ENCODE measurements at places on chromosomes 7 and 10.

GRCh38 chr10:70887804-70888800, at the start of gene PCBD1:
PCBD1 (minus strand) TSS chr10:70888565; CDS start chr10:70888533, 32 bp downstream.
- DNase-seq = peak; percentile 88

- no peak for DNase-seq
Observed at GRCh38 chr7:73969991-73970390, 58.0 kb upstream of the ELN start.

- DNase-seq = no peak
Observed at GRCh38 chr7:127894588-127894987, 136.6 kb downstream of the LRRC4 start.

- DNase-seq = peak; percentile 81
Observed at GRCh38 chr10:93566435-93567276, at the start of gene FFAR4. FFAR4 (plus strand) TSS chr10:93566665; CDS start chr10:93566721, 56 bp downstream.

DNA sequence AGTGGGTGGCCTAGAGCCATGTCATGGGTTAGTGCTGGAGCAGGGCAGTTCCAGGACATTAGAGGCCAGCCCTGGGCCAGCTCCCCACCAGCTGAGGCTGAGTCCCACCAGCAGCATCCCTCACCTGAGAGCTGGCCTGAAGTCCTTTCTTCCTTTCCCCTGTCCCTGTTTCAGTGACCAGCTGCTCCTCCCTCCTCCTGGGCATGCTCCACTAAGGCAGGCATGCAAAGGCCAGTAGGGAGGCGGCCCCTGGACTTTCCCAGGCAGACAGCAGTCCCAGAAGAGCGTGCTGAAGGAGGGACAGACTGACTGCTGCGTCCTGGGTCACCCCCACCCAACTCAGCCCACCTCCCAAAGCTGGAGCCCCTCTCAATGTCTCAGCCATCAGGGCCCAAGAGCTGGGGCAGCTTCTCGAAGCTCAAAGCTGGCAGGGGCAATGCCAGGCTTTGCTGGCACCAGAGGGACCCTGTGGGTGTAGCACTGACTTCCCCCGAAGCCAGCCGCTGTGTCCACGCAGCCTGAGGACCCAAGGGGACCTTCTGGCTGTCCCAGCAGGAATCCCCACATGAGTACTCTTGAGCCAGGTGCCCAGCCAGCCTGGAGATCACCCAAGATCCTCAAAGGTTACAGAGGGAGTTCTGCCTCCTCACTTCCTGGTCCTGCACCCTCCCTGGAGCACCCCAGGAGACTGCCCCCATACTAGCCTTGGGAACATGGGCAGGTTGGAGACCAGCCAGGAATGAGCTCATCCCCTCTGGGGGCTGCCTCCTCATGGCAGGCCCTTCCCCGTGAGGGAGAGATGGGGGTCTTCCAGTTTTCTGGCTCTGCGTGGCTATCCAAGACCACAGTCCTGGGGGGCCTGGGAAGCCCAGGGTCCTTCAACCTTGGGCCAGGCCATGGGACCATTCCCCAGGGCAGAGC, 35.2 kb upstream of the RET start:
- no peak for DNase-seq

DNA sequence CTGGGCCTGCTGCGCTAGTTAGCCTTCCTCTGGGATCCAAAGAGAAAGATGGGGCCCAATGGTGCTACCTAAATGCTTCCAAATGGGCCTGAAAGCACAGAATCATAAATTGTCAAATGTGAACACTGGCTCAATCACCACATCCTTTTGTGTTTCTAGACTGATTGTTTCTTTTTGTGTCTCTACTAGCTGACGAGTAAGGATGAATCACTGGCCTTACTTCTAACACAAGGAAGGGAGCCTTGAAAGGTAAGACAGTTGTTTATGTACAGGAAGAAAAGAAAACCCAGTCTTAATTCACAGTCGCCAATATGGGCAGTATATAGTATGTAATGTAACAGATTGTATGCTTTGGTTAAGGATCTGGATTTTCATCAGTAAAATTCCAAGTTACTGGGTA, 89.5 kb downstream of the ZNF92 start:
- no peak for DNase-seq

DNA sequence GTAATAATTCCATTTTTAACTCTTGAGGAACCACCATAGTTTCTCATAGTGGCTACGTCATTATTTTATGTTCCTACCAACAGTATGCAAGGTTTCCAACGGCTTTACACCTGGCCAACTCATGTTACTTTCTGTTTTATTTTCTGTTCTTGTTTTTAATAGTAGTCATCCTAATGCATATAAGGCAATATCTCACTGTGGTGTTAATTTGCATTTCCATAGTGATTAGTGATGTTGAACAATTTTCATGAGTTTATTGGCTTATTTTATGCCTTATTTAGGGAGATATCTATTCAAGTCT, 465.5 kb upstream of the KLF6 start:
- DNase-seq = no peak

DNA sequence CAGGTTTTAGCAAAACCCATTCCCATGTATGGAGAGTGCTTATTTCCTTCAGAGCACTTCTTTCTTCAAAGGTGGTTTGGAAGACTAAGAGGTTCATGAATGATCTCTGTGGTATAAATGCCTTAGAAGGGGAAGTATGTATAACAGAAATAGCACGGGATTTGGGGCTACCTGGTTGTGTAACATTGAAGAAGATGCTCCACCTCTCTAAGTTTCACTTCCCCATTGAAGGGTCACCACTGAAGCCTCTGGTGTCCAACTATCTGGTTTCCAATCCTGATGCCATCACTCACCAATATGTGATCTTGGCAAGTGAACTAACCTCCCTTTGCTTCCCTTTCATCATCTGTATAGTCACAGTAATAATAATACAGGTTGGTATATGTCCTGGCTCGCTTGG, 37.2 kb downstream of the CYCS start:
- DNase-seq = no peak

GRCh38 chr7:7870555-7870954, 98.0 kb upstream of the GLCCI1 start:
- no peak for DNase-seq

DNA sequence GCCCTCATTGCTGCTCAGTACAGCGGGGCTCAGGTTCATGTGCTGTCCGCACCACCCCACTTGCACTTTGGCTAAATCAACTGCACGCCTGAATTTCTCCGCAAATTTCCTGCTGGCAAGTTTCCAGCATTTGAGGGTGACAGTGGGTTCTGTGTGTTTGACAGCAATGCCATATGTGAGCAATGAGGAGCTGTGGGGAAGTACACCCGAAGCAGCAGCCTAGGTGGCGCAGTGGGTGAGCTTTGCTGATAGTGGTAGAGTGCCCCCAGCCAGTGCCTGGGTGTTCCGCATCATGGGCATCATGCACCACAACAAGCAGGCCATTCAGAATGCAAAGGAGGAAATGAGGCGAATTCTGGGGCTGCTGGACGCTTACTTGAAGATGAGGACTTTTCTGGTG, 103.9 kb upstream of the POT1 start:
- DNase-seq = no peak

DNA sequence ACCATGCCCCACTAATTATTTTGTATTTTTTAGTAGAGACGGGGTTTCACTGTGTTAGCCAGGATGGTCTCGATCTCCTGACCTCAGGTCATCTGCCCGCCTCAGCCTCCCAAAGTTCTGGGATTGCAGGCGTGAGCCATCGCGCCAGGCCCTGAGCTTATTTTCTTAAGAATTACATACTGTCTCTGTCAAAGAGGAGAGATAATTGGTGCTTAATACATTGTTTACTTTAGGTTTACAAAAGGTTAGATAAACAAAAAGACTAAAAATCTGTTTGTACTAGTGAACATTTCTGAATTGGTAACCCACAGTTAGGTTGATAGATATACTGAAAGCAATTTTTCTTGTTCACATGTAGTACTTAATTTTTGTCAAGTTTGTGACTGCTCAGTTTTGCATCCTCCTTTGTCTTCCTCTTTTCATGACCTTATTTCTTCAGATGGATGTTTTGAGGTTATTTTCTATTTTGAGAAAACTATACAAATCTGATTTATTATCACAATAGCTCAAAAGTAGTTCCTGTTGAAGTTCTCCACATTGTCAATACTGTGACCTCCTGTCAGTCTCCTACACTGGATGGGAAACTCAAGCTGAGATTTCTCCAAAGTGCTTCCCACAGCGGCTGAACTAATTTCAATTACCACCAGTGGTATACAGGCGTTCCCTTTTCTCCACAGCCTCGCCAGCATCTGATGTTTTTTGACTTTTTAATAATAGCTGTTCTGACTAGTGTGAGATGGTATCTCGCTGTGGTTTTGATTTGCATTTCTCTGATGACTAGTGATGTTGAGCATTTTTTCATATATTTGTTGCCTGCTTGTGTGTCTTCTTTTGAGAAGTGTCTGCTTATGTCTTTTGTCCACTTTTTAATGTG, 22.5 kb downstream of the HHEX start:
- DNase-seq = no peak

- DNase-seq = no peak
Observed at GRCh38 chr10:10320956-10321355, 696.7 kb upstream of the CELF2 start.

GRCh38 chr10:3525832-3526449, 259.1 kb downstream of the KLF6 start:
- DNase-seq = peak; percentile 31

DNA sequence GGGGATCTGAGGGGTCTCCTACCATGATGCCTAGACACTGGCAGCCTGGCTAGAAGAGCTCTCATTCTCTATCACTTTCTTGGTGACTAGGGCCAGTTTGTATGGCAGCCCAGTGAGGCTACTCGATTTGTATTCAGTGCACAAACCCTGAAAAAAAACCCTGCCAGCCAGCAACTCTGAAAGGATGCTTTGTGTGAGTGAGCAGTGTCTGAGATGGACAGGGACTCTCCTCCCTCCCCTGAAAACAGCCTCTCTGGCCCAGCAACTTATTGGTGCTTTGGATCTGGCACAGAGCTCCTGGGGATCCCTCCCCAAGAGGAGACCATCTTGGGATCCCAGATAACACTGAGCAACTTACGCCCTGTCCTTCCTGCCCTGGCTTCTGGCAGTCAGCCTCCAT, 10.8 kb upstream of the LRRC4 start:
- no peak for DNase-seq

DNA sequence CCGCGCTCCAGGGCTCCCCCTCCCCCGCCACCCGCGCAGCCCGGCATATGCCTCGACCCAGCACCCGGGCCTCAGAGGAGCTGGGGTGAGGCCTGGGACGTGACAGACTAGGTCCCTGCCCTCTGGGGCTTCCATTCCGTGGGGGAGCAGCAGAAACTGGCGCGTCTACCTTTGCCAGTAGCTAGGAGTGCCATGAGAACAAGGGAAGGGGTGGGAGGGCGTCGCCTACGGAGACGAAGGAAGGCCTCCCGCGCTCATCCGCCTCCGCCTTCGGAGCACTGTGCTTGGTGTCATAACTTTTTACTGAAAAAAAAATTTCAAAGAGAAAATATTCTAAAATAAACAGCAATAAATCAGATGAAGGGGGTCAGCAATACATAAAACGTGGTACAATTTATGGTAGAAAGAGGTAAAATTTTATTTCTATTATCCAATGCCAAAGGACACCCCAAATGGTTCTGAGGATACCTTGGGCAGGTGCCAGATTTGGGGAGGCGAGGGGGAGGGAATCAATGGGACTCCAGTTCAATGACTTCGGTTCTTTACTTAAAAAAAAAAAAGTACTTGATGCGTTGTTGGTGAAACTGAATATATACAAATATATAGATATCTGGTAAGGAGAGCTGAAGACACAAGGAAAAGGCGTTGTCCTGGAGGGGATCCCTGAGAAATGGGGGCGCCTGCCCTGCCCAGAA, 35.1 kb upstream of the GRID1 start:
- peak; percentile 62 for DNase-seq

DNA sequence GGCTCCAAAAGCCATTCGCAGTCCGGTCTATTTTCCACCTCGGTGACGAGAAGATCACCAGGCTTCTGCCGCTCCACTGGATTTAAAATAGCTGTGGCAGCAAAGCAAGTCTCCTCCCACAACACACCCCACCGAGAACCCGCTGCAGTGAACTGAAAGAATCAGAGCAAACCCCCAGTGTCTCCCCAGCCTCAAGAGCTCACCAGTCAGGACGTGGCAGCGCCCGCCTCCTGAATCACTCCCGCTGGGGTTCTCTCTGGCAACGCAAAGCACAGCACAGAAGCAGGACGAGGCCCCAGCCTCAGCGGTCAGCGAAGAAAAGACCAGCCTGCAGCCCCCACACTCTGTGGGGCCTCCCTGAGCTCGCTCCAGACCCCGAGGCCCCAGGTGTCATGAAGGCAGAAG, 126.1 kb upstream of the PPP2R2D start:
- peak; percentile 29 for DNase-seq

Measured in mucosa of descending colon (tissue), 3 donors.